ENCODE measurements at places on chromosomes 6 and 20.

- DNase-seq: no peak
Measured at GRCh38 chr6:66628917-66629316, 921.9 kb upstream of the EYS start.

DNA sequence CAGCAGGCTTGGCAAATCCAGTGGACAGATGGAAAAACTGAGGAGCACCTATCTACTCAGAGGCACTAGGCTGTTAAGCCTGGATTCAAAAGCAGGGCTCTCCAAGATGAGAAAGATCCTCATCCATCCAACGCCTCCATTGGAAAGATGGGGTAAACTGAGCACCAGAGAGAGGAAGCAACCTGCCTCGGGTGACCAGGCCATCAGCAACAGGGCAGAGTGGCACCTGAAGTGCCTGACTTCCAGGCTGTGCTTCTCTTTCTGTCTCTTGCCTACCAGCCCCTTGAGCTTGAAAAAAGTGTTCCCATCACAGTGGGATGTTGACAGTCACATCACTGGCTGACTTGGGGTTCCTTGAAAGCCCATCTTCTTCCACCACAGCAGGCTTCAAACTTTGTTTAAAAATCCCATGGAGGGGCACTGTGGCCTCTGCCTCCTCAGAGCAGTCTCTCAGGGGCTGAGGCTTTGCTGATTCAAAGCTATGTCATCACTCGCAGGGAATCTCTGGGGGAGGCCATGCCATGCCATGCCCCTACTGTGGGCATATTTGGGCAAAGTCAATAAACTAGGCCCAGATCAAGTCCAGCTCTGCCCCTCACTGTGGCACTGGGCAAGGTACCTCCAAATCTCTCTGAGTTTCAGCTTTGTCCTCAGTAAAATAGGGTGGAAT, 44.8 kb upstream of the TGM2 start:
- no peak for DNase-seq

DNA sequence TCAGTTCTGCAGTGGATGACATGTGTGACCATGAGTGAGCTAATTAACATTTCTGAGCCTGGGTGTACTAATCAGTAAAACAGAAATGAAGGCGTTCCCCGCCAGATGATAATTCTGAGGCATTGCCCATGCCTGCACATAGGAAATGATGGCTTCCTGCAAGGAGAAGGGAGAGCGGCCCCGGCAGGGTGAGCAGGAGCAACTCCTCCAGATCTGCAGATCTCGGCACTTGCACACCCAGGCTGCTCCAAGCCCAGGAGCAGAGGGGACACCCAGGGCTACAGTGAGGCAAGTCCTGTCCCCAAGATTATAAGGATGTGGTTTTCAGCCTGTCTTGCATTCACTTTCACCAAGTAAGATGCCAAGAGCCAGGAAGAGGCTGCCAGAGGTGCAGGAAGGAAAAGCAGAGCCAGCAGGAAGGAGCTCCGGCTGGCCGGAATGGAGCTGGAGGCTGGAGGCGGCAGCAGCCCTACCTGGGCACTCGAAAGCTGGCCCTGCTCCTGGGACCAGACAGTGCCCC, 177.5 kb upstream of the CST7 start:
- no peak for DNase-seq

- no peak for DNase-seq
Measured at GRCh38 chr6:34836008-34836407, 44.1 kb downstream of the BLTP3A start.

DNA sequence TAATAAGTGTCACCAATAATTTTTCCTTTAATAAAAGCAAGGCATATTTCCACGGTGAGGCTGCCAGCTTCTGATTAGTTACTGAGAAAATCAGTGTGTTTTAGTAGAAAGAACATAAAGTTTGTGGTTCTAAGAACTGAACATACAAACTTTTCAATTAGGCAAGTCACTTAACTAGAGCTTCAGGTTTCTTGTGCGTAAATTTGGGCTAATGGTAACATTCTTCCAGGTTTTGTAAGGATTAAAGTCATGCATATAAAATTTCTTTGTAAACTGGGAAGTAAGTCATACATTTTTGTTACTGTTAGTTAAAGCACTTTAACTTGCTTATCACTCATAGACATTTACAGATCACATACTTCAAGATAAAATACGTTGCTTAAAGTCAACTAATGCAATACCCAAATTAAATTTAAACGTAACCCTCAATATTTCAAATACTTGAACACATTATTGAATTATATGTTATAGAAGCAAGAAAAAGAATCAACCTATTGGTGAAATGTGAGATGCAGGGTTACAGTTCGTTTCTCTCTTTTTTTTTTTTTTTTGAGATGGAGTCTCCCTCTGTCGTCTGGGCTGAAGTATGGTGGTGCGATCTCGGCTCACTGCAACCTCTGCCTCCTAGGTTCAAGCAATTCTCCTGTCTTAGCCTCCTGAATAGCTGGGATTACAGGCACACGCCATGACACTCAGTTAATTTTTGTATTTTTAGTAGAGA, 327.3 kb upstream of the NOX3 start:
- no peak for DNase-seq

- no peak for DNase-seq
Measured at GRCh38 chr20:61315319-61315718, 63.3 kb downstream of the CDH4 start.
